ENCODE measurements at places on chromosomes 16 and 17.

DNA sequence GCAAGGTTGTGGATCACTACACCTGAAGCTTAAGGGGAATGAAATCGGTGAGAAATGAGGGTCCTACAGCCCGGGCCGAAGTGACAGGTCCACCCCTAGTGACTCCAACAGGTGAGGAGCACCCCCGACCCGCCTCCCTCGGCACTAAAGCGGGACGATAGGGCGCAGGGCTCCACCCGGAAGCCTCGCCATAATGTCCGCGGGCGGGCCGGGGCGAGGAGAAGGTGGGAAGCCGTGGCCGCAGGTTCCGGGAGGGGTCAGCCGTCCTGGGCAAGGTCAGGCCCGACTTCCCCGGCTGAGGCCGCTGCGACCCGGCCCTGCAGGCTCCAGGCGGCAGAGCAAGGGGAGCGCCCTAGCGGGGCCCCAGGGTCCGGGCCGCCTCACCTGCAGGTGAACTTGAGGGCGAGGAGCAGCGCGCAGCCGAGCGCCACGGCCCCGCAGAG is 543 bp downstream of the TXNDC11 start:
- DNase-seq = peak; percentile 61

GRCh38 chr16:89922884-89923639 is at the start of gene TUBB3:
Gene TUBB3 (plus strand): TSS chr16:89923342. CDS start chr16:89923402, 60 bp downstream.
- DNase-seq = peak; percentile 29

- DNase-seq = no peak
Observed at GRCh38 chr17:35965272-35965671, 16.0 kb downstream of the CCL16 start.

DNA sequence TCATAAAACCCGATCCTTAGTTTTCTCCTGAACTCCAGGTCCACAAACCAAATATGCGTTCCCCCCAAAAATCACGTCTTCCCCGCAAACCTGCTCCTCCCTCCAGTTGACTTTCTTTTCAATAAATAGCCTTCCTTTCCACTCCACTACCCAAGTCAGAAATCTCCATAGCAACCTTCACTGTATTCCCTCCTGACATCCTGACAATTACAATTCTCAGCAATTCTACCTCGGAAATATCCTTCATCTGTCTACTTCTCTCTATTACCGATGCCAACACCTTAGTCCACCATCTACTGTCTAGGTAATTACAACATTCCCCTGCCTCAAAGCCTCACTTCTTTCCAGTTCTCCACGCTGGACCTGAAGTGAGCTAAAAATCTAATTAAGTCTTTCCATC is 50.7 kb downstream of the SMURF2 start:
- no peak for DNase-seq

DNA sequence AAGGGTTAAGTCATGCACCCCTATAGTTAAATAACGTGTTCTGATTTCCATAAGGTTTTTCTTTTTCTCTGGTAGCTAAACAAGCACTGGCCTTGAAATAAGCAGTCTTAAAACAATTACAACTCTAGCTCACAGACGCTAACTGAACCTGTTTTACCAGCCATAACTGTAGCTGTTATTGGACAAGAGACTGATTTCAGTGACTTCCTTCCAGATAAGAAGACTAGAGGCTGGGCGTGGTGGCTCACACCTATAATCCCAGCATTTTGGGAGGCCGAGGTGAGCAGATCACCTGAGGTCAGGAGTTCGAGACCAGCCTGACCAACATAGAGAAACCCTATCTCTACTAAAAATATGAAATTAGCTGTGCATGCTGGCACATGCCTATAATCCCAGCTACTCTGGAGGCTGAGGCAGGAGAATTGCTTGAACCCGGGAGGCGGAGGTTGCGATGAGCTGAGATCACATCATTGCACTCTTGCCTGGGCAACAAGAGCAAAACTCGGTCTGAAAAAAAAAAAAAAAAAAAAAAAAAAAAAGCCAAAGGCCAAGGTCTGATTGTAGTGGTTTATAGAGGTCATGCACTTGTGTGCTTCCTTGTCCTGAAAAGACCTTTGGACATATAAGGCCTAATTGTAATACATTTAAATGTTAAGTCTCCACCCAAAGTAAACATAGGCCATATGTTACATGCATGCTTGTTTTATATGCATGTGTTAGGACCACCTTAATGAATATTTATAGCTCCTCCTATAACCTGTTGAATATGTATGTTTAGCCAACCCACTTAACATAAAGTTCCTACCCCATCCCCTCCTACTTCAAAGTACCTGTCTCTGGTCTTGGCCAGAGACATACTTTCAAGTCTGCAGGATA is 319.5 kb upstream of the CA10 start:
- DNase-seq = no peak

GRCh38 chr17:56884483-56885311 is 29.2 kb downstream of the TRIM25 start:
- no peak for DNase-seq

GRCh38 chr16:11217651-11218603 is 38.1 kb downstream of the SOCS1 start:
- DNase-seq = no peak

DNA sequence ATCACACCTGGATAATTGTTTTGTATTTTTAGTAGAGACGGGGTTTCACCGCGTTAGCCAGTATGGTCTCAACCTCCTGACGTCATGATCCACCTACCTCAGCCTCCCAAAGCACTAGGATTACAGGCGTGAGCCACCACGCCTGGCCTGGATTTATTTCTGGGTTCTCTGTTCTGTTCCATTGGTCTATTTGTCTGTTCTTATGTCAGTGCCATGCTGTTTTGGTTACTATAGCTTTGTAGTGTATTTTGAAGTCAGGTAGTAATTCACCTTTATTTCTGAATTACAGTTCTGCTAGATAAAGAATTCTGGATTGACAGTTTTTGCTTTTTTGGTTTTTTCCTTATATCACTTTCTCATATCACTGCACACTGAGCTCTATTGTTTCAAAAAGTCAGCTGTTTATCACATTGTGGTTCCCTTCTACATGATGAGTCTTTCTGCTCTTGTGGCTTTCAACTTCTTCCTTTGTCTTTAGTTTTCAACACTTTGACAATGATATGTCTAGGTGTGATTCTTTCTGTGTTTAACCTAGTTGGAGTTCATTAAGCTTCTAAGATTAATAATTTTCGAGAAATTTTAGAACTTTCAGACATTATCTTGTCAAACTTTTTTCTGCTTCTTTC is 98.2 kb downstream of the CA4 start:
- DNase-seq = no peak

GRCh38 chr17:3770466-3770865 is 30.5 kb downstream of the ITGAE start:
- DNase-seq = peak; percentile 78

- peak; percentile 80 for DNase-seq
Observed at GRCh38 chr17:7308625-7309433, 1.4 kb downstream of the EIF5A start.

DNA sequence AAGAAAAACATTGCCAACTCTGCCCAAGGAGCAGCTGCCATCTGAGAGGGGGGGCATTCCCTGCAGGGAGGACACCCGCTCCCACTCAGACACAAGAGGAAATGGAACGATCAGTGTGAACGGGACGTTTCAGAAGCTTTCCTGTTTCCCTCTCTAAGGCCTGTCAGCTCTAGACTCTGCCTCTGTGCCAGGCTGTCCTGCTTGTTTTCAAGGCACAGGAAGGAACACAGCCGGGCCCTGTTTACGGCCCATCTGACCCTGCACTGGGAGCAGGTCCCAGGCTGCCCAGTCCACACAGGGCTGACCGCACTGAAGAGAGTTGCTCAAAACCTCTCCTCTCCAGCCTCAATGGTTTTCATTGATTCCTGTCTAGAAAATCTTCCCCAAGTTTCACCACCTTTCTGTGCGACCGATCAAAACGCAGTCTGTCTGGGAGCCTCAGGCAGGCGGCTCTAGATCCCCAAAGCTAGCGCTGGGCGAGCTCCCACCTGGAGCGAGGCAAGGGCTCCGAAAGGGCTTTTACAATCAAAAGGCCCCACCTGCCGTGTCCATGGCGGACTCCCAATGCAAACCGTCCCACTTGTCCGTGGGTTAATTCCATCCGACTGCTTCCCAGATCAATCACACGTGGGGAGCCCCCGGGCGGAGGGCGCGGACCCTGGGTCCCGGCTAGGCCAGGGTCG is 1.5 kb downstream of the PIEZO1 start:
- DNase-seq = no peak

- peak; percentile 69 for DNase-seq
Observed at GRCh38 chr16:29007730-29008593, 23.1 kb downstream of the LAT start.

GRCh38 chr17:73304971-73305812 is 6.6 kb downstream of the CDC42EP4 start:
- no peak for DNase-seq

DNA sequence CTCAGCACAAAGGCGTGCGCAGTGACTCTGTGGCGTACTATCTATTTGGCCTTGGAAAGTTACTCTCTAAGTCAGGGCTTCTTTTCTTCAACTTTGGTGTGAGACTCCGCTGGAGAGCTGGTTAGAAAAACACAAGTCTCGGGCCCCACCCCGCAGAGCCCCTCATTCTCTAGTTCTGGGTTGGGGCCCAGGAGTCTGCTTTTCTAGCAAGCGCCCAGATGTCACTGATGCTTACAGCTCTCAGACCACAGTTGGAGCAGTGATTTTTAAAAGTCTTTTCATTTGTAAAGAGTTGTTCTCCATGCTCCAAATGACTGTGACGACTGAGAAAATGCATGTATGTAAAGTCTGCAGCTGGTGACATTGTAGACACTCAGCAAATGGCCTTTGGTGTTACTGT is 582.3 kb downstream of the WWOX start:
- no peak for DNase-seq

GRCh38 chr17:7587420-7588151 is 2.3 kb downstream of the SOX15 start:
- no peak for DNase-seq

- no peak for DNase-seq
Observed at GRCh38 chr17:75097865-75098264, 10.1 kb downstream of the SLC16A5 start.

DNA sequence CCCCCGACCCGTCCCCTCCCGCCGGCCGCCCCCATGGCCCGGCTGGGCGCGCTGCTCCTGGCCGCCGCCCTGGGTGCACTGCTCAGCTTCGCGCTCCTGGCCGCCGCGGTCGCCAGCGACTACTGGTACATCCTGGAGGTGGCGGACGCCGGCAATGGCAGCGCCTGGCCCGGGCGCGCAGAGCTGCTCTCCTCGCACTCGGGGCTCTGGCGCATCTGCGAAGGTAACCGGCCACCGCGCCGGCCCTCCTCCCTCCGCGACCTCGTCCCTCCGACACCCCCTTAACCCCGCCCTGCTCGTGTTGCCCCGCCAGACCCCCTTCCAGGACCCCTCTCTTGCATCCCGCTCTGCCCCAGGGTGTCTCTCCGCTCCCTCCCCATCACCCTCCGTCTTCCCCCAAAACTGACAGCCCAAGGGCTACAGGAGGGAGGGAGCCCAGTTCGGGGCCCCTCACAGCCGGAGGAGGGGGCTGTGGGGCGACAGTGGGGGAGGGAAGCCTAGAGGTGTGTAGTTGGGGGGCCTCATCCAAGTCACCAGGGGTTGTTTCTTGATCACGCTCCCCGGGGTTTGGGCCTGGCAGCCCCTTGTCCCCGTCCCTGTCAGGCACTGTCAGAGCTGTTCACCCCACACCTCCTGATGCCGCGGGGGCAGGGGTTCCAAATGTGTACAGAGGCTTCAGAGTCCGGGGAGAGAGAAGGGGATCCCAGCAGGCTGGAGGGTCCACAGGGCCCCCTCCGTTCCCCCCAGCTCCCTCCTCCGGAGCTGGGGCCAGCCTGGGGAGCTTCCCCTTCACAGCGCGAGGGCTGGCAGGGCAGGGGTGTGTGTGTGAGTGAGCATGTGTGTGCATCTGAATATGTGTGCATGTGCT is 794 bp downstream of the TMEM235 start:
- DNase-seq = no peak

GRCh38 chr17:37068266-37068665 is 119.5 kb downstream of the AATF start:
- DNase-seq = no peak

GRCh38 chr17:82810644-82811430 is 29.0 kb downstream of the ZNF750 start:
- no peak for DNase-seq

- DNase-seq = no peak
Observed at GRCh38 chr16:9308356-9308801, 216.9 kb downstream of the HAPSTR1 start.

DNA sequence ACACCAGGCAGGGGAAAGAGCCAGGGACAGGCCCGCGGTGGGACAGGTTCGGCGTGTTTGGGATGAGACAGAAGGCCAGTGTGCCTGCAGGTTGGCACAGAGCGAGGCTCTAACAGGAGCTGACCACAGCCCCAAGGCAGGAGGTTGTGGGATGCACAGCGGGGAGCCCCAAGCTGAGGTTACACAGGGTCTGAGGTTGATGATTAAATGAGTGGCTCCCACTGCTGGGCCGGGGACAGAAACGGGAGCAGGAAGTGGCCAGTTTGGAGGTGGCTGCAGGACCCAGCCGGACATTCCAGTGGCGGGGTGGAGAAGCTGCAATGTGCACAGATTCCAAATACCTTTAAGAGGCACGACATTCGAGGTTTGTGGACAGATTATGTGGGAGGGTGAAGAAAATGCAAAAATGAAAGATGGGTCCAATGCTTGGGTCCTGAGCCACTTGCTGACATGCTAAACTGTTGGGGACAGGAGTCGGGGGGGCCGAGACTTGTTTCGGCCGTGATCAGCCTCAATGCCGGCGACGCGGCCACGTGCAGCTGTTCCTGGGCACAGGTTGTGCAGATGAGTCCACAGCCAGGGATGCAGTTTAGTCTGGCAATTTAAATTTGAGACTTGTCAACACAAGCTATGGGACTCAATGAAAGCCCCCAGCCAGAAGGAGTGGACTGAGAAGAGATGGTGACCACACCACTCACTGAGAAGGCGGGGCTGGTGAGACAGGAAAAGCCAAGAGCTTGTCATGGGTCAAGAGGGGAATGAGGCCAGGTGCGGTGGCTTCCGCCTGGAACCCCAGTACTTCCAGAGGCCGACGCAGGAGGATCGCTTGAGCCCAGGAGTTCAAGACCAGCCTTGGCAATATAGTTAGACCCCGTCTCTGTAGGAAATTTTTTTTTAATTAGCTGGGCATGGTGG is 8.7 kb downstream of the ENPP7 start:
- DNase-seq = no peak

- no peak for DNase-seq
Observed at GRCh38 chr17:50072130-50072529, 16.2 kb downstream of the ITGA3 start.

All from stimulated activated naive CD8-positive, alpha-beta T cell treated with anti-CD3 and anti-CD28 coated beads, Interleukin-15, amount 100 ng/mL, for 72 hours (primary cell).